Midbrain (tissue), 1 donor: ENCODE measurements at places on chromosomes 1 and 21.

DNA sequence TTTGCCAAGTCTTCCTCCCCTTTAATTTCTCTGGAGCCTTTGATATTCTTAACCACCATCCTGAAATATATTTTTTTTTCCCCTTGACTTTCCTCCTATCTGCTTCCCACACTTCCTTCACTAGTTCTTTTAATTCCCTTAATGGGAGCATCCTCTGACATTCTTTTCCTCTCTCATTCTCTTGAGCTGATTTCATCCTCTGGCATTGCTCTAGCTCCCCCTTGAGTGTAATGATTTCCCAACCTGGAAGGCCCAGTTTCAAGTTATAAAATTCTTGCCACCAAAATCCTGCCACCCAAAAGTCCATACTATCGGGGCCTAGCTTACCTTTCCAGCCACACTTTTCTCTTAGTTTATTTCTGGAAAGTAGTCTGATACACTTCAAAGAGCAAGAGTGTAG is 39.5 kb upstream of the UBE2U start:
- DNase-seq = peak; percentile 23

- peak; percentile 73 for DNase-seq
Measured at GRCh38 chr1:7042322-7043190, 257.3 kb downstream of the CAMTA1 start.

GRCh38 chr1:9591669-9592509 is 3.2 kb downstream of the TMEM201 start:
- no peak for DNase-seq

- no peak for DNase-seq
Measured at GRCh38 chr1:232457595-232457994, 172.3 kb downstream of the SIPA1L2 start.

DNA sequence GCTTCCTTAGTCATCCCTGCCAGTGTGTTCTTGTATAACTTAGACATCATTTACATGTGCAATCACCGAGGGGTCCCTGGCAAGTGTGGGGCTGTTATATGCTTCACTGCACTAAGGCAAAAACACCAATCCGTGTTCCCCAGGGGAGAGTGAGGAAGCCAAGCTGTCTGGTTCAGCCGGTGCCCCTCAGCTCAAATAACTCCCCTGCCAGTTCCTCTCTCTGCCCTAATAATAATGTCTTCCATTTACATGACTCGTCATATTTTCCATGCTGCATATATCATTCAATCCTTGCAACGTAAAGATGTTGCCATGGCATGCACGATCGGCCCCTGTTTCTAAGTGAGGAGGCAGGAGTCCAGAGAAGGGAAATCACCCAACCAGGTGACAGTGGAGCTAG is 24.4 kb upstream of the NDC1 start:
- DNase-seq = no peak

- DNase-seq = no peak
Measured at GRCh38 chr1:101420406-101420805, 183.6 kb downstream of the S1PR1 start.

- no peak for DNase-seq
Measured at GRCh38 chr1:236877661-236878060, 82.6 kb downstream of the MTR start.
